Activated CD8-positive, alpha-beta memory T cell treated with anti-CD3 and anti-CD28 coated beads for 48 hours (primary cell): ENCODE measurements at places on chromosomes 5 and 9.
A peak's percentile ranks its signal among the peaks of the same experiment; 100 is the strongest.

DNA sequence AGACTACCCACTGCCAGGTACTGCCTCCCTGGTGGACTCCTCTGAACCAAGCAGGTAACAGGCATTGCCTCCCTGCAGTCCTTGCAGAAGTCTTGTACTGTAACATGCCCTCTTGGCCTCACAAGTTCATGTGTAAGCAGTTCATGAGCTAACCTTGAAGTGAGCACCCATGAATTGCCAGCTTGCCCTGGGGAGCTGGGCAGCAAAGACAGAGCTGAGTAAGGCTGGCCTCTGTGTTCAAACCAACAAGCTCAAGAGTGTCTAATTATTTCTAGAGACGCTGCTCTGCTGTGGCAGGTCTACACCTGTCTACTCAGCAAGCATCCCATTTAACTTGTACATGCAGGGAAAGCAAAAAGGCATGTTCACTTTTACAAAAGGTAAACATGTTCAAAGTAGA, 113.5 kb downstream of the FEM1C start:
- no peak for DNase-seq

GRCh38 chr5:165119175-165119574, 1613.8 kb downstream of the MAT2B start:
- no peak for DNase-seq

DNA sequence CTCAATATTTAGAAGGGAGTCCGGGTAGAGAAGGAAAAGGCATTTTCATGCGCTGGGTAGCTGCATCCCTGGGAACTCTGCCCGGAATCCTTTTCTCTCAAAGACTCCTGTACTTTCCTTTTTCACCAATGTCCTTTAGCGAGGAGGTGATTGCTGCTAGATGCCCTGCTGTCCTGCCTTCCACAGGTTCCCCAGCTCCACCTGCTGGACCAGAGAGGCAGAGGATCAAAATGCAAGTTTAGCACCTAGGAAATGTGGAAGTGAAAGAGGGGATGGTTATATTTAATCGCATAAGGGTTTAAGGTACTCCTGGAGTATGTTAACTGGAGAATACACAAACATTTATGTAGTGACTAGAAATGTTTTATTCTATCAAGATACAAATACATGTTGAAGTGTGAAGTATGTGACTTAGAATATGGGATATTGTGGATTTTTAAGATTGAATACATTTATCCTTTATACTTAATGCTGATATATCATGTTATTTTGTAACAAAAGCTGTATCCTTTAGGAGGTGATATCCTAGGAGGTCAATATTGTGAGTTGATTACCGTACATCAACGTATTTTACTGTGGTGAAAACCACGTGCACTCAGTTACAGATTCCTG, 145.7 kb downstream of the ARHGAP26 start:
- DNase-seq: no peak

GRCh38 chr5:176619203-176619568, 9.2 kb upstream of the GPRIN1 start:
- DNase-seq: peak; percentile 53

- DNase-seq: no peak
Observed at GRCh38 chr9:79662537-79662956, 90.8 kb downstream of the TLE4 start.

DNA sequence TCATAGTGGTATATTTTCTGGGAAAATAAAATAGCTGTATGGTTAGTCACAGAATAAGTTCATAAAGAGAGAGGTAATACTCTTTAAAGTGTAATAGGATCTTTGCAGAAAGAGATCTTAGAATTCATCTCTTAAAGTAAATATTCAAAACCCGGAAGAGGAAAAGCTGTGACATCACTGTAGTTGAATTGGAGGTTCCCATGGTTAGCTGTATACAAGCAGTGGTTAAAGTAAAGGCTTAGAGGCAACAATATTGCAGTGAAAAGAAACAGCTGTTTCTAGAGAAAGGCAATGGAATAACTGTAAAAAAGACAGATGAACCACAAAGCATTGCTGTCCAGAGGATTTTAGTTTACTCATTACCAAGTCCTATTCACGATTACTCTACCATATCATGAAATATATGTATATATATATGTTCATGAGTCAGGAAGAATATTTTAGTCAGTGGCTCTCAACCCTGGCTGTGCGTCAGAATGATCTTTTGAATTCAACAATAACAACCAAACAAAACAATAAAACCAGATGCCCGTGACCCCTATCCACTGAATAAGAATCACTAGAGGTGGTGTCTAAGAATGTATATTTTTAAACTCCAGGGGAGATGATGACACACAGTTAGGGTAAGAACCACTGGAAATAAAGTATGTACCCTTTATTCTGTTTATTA, 4.7 kb downstream of the ERCC6L2 start:
- DNase-seq: no peak

- DNase-seq: no peak
Observed at GRCh38 chr5:140207250-140207964, 32.4 kb downstream of the CYSTM1 start.

- no peak for DNase-seq
Observed at GRCh38 chr9:135138078-135138855, 50.8 kb downstream of the OLFM1 start.

- no peak for DNase-seq
Observed at GRCh38 chr5:73233461-73234203, 60.6 kb downstream of the TMEM174 start.

DNA sequence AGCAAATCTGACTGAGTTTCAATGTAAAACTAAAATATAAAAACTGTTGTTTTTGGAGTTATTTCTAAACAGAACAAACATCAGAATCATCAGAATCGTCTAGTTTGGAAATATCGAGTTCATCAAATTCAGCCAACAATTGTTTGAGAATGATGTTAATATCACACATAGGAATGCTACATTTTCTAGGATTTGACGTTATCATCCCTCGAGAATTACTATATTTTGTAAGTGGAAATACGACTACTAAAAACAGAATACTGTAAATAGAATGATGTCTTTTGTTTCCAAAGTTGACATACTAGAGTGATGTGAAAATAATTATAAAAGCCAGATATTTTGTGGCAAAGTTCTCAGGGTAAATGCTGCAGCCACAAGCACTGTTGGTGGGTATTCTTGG, 805.9 kb downstream of the TLE1 start:
- DNase-seq: no peak

DNA sequence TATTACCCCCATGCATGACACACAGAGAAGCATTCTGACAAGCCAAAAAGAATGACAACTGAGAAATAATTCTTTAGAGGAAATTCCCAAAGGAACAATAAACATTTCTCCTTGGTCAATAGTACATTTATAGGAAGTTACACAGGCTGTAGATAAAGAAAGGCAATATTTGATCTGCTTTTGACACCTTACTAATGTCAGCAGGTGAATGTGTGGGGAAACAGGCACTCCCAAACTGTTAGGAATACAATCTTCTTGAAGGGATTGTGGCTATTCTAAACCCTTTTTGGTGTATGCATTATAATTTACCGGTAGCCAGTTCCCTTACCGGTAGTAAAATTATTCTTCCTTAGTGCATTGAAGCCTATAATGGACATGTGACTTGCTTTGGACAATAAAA, 116.1 kb upstream of the FTMT start:
- DNase-seq: no peak
